NCI-H82 (cell line): ENCODE measurements at places on chromosomes 3 and 15.

DNA sequence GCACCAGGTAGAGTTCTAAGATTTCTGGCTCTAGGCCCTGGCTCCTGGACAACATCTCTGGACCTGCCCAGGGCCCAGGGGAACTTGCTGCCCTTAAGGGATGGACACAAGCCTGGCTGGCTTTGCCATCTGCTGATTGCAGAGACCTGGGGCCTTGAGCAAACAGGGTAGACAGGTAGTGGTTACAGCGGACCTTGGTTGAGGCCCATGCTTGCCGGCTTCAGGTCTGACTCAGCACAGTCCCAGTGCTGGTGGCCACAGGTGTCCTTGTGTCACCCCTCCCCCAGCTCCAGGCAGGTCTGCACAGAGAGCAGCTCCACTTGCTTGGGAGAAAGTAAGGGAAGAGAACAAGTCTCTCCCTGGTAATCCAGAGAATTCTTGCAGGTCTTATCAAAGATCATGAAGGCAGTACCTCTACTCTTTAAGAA is 15.9 kb upstream of the ACTL6A start:
- DNase-seq = no peak

- no peak for DNase-seq
Observed at GRCh38 chr15:41018534-41018933, 65.3 kb downstream of the CHAC1 start.

DNA sequence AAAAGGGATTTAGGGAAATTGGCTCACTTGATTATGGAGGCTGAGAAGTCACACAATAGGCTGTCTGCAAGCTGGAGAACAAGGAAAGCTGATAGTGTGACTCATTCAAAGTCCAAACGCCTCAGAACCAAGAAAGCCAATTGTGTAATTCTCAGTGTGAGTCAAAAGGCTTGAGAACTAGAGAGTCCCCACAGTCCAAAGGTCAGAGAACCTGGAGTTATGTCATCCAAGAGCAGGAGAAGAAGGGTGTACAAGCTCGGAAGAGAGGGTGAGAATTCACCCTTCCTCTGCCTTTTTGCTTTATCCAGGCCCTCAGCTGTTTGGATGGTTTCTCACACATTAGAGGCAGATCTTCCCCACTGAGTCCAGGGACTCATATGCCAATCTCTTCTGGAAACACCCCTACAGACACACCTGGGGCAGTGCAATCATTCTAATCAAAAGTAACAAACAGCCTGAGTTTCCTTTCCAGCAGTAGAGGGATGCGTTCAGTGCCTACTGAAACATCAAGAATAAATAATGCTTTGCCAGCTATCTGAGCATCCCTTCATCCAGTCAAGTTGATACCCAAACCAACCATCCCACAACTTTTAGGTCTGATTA is 271.5 kb downstream of the SATB1 start:
- DNase-seq = no peak

DNA sequence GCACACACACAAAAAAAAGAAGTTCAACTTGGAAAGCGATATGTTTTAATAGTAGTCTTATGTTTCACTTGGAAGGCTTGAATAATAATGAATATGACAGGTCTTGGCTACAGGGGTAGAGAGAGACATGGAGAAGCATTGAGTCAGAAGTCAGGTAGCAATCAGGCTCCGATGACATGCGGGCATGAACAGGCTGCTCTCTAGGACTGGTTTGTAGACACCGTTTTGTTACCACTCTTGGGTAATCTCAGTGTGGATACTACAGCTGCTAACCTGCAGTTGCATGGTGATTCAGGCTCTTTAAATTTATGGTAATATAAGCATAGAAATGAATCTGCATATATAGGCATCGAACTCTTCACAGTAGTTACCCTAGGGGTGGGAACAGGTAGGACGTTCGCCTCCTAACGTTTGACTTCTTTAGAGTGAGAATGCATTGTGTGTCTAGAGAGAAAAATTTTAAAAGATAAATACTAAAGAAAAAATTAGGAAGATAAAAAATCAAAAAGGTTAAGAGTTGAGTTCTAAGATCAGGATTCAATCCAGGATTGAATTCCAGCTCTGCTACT is 241.6 kb upstream of the KBTBD8 start:
- DNase-seq = no peak

DNA sequence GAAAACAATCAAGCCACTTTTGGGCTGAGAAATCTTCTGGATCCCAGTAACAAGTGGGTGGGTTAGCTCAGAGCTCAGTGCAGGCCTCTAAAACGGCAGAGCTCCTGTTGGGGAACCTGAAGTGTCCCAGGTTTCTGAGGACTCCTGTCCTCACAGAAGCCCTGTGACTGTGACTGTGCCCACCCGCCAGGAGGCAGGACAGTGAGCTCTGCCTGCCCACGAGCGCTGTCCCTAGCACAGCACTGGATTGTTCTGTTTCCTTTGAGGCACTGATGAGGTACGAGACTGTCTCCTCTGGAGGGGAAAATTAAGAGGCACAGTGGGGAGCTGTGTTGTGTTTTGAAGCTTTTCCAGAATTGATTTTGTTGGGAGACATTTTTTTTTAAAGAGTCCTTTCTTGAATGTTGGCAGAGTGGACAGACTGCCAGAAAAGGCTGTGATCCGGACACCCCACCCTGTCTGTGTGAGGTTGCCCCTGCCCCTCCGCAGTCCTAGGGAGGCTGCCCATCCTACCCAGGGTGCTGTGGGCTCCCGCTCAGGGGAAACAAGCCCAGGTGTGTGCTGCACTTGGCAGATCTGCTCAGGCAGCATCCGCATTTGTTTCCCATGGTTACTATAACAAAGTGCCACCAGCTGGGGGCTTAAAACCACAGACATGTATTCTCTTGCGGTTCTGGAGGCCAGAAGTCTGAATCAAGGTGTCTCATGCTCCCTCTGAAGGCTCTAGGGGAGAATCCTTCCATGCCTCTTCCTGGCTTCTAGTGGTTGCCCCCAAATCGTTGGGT is 66.6 kb upstream of the LARS2 start:
- DNase-seq = no peak

DNA sequence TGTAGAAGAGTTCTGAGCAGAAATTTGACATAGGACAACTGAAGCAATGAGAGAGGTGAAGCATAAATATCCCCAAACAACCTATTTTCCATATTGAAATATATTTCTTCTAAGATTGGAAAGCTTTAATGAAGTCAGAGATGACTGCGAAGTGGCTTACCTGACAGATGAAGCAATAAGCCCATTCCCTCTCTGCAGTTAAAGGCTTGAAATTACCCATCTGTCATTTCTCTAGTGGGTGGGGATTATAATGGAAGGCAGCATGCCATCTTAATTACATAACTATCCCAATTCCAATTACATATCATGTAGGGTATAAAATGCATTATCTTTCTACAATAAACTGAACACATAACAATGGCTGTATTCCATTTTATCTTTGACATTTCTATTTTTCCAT is 1070.5 kb downstream of the SI start:
- DNase-seq = peak; percentile 48

DNA sequence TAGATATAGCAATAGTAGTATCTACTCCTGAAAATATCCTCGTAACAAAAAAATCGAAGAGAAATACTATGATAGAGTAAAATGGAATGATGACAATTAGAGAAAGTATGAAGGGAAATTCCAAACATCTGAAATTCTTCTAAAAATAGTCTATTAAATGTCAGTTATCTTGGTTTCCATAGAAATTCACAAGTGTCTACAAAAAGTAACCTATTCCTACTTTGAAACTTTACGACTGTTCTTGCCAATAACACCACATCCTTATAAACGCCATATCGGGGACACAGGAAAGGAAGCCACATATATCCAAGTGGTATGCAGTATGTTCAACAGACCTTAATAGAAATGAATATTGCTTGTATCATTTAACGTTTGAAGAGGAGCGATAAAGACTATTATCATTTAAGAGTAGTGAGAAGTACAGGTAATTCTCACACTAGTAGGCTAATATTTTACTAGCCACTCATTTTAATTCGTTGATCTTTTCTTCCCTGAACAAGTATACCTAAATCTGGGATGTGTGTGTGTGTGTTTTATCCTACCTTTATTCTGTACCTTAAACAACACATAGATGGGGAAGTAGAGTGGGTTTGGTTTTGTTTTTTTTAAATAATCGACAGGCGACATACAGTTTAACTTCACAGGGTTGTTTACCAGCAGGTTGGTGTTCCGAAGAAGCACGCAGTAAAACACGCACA is 1.2 kb downstream of the GPR176 start:
- DNase-seq = peak; percentile 12

GRCh38 chr3:96991800-96992365 is 177.5 kb downstream of the EPHA6 start:
- DNase-seq = peak; percentile 16

DNA sequence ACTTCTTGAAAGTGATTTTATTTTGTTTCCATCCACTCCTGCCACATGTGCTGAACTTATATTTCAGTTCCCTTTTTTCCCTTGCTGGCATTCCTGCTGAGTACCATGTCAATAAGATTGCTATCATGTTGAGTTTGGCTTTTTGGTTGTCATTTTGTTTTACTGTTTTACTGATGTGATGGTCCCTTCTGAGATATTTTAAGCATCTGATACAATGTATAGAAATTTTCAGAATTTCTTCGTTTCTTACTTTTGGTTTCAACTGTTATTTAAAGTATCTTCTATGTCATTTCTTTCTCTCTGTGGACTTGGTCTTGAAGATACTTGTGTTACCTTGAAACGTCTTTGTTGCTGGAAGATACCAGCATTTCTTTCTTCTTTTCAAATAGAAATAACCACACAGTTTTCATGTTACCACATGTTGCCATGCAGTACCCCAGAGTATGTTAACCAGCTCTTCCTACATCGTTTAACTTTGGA is 14.1 kb downstream of the SIDT1 start:
- DNase-seq = no peak

DNA sequence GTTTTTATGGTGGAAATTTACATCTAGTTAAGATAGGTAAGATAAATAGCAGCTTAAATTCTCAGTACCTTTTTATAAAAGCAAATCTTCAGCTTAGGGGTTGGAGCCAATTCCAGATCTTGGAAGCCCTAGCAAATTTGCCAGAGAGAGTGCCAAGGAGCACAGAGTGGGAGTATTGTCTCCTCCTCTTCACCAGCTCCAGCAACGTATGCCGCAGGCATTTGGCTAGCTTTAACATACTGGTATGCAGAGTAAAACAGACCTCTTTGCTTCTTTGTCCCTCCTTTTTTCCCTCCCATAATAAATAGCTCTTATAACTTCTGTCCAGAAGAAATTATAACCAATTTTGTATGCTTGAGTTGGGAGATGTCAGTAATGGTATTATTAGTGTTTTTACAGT is 140.4 kb downstream of the DIPK2A start:
- DNase-seq = peak; percentile 74

GRCh38 chr3:78414261-78414660 is 1353.5 kb downstream of the ROBO1 start:
- no peak for DNase-seq

- DNase-seq = no peak
Observed at GRCh38 chr3:125048282-125048681, 7.5 kb downstream of the HEG1 start.

- DNase-seq = no peak
Observed at GRCh38 chr15:67462875-67463274, 58.1 kb upstream of the C15orf61 start.

DNA sequence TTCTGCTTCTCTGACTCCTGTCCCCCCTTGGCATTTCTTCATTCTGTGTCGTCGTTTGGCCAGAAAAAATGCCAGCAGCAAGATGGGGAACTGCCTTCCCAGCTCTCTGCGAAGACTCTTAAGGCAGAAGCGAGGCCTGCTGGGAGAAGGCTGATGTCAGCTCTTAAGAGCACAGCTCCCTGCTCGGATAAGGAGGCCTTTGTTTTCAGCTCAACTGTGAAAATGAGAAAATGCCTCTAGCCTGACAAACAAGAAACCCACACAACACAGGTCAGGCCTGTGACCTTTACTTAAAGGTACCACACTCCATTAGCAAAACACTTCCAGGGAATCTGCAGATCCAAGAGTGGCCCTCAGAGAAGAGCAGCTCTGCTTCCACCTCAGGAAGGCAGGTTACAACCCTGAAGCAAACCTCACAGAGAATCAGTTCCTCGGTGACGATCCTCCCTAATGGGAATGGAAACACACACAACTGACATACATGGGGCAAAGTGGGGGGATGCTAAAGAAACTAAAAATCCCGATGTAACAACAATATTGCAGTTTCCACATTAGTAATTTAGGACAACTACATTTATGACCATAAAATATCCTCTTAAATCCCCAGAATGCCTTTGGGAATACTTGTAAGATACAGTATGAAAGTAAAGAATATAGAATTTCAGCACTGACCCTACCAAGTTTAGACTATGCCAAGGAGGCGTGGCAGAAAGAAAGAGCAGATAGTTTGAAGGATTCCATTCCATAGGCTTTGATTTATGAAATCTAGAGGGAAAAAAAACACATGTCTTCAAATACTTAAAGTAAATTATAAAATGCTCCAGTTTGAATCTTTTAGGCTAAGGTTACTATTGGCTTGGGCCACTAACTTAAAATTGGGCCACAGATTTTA is 52.1 kb downstream of the VGLL4 start:
- peak; percentile 41 for DNase-seq

DNA sequence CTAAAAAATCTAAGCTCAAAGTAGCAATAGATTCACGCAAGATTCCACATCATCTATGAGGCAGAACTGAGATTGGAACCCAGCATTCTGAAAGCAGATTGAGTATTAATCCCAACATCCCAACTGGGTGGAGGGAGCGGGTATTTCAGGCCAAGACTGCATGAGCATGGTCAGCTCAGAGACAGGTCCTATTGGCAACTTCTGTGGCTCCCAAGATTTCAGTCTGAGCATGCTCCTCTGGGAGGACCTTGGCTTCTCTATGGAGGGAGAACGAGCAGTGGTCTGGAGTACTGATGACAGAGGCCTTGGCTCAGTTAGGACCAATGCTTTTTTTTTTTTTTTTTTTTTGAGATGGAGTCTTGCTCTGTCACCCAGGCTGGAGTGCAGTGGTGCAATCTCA is 4.0 kb upstream of the ITGA11 start:
- no peak for DNase-seq

GRCh38 chr15:29677871-29678461 is 144.3 kb downstream of the TJP1 start:
- DNase-seq = no peak

- peak; percentile 76 for DNase-seq
Observed at GRCh38 chr3:32238453-32239306, at the start of gene CMTM8. CMTM8 (plus strand) TSS chr3:32238680; CDS start chr3:32238973, 293 bp downstream.

- DNase-seq = no peak
Observed at GRCh38 chr3:111747490-111747889, 111.6 kb upstream of the PHLDB2 start.

DNA sequence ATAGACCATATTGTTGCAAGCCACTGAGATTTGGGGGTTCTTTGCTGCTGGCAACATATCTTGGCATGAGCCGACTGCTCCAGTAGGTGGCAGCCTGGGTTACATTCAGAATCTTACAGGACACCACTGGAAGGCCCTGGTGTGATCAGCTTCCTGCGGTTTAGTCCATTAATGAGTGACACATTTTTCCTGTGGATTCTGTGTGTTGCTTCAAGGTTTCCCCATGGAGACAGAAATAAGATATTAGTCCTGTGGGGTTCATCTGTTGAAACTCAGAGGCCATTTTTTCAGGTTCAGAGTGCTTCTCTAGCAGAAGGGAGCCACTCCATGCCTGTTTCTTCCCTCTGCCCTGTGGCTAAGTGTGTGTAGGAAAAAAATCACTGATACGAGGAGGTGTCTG is 116.2 kb downstream of the MFSD1 start:
- peak; percentile 91 for DNase-seq
